Islet precursor cell (in vitro differentiated cells): ENCODE measurements at places on chromosomes 7 and 10.

GRCh38 chr7:12619461-12620069, 49.0 kb downstream of the SCIN start:
- no peak for DNase-seq

GRCh38 chr7:121798896-121799295, 74.1 kb upstream of the PTPRZ1 start:
- peak; percentile 69 for DNase-seq

- no peak for DNase-seq
These were observed 19.3 kb upstream of the ACHE start for GRCh38 chr7:100914879-100915447.

DNA sequence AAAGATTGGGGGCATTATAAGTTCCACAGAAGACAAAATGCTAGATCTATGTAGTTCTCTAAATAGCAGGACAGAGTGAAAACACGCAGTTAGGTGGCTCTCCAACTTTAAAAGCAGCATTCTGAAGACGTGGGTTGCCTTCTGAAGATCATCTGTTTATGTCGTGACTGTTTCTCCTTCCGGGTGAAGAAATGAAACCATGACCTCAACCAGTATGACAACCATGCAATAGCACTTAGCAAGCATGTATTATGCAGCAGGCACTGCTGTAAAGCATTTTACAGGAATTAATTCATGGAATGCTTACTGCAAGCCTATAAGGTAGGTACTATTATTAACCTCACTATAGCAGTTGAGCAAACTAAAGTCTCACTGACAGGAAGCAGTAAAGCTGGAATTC, 125.2 kb downstream of the SLC25A13 start:
- no peak for DNase-seq
